ENCODE measurements at places on chromosomes 3 and 15.

GRCh38 chr3:175316799-175317198, 457.7 kb downstream of the NAALADL2 start:
- no peak for DNase-seq

GRCh38 chr3:156474560-156475389, 80.1 kb downstream of the SSR3 start:
- DNase-seq = no peak

- no peak for DNase-seq
These were observed 148.9 kb upstream of the IQSEC1 start for GRCh38 chr3:13222131-13222530.

DNA sequence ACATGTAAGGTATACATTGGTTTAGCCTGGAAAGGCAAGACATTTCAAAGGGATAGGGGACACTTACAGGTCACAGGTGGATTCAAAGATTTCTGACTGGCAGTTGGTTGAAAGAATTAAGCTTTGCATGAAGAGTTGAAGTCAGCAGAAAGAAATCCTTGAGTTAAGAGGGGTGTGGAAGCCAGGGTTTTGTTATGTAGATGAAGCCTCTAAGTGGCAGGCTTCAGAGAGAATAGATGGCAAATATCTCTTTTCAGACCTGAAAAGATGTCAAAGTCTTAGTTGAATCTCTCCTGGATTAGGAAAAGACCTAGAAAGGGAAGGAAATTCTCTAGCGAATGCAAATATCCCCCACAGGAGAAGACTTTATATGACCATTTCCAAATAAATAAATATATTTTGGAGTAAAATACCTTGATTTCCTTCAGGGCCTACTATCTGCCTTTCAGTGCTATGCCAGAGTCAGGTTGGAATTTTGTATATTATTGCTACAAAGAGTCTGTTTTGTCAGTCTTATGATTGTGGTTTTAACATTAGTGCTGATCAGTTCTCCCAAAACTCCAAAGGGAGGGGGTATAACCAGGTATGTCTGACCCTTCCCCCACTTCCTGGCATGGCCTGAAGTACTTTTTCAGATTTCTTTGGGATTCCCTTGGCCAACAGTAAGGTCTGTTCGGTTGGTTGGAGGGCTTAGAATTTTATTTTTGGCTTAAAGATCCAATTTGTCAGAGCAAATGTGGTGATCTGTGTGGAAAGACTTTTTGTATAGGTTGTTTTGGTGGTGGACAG, 286.4 kb downstream of the LRTM1 start:
- DNase-seq = no peak

DNA sequence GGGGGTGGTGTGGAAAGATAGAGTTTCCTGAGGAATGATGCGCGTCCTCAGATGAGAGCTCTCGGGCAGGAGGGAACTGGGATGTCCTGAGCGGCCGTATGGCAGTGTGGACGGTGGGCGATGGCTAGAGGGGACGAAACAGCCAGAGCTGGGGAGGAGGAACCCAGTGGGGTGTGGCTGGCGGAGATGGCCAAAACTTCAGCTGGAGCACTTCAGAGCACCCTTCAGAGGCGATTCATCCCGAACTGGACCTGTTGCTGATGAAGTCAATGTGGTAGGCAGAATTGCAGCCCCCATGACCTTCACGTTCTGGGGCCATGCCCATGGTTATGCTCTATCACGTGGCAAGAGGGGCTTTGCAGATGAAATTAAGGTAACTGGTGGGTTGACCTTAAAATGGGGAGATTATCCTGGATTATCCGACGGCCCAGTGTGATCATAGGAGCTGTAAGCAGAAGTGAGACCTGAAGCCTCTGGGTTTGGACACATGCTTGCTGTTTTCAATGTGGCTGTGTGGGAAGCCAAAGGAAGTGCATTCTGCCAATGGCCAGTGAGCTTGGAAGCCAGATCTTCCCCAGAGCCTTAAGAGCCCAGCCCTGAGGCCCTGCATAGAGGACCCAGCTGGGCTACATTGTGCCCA, 52.3 kb downstream of the ATP1B3 start:
- DNase-seq = no peak

DNA sequence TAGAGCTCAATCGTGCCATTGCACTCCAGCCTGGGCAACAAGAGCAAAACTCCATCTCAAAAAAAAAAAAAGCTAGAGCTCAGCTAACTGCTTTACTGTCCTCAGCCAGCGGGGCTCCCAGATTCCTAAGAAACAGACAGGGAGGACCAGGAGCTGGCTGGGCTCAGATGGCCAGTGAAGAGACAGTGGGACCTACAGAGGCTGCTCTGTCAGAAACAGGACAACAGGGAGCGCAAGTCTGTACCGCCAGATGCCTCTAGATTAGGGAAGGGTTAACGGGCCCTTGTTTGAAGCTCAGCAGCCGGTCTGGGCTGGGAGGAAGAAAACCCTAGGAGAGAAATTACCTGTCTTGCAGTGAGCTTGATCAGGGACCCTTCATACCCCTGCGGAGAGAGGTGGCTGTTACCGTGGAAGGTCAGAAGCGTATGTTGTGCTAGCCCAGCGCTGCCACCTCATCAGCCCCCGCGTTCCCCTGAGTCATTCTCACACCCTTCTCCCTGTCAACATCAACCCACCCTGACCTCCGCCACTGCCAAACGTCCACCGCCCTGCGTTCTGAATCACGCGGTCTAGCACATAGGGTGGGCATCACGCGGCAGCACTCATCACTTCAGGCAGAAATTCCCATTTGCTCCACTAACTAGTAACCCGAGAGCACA, 25.3 kb downstream of the RBPMS2 start:
- no peak for DNase-seq

DNA sequence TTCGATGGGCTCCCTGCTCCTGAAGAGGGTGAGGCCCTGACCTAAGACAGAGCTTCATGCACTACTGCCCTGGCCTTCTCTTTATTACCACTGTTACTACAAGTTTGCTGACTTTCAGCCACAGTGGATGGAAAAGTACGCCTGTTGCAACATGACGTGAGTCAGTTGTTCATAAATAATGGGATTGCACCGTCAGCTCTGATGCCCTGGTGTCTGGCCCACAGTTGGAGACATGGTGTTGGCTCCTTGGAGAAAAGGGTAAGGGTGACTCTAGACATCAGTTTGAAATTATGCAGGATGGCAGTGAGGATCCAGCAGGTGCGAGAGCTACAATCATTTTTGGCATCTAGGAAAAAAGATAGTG, 5.5 kb downstream of the PAQR5 start:
- DNase-seq = no peak

GRCh38 chr15:76529911-76530310, 193.3 kb downstream of the ISL2 start:
- no peak for DNase-seq

GRCh38 chr3:108527817-108528216, 17.4 kb upstream of the MYH15 start:
- no peak for DNase-seq

- DNase-seq = no peak
These were observed 24.4 kb upstream of the OCA2 start for GRCh38 chr15:28123408-28124023.

DNA sequence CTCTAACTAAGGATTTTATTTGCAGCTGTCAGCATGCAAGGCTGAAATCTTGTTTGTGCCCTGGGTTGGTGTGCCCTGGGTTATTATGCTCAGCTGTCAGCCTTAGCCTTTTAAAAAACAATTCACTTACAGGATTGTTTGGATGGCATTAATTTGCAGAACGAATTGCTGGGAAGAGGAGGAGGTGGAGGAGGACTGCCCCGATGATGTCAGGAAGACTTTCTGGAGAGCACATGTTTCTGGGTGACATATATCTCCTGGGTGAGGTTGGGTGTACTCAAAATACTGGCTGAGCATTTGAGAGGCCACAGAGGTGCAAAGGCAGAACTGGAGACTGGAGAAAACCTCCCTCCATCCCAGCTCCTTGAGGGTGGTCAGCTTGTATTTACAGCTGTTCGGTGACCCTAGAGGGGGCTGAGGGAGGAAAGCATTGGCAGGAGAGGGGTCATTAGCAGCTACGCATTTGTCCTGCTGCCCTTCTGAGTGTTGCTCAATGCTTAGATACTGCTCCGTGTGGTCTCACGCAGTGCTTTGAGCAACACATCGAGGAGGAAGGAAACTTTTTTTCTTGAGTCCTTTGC, 59.8 kb upstream of the PSMD6 start:
- DNase-seq = no peak

DNA sequence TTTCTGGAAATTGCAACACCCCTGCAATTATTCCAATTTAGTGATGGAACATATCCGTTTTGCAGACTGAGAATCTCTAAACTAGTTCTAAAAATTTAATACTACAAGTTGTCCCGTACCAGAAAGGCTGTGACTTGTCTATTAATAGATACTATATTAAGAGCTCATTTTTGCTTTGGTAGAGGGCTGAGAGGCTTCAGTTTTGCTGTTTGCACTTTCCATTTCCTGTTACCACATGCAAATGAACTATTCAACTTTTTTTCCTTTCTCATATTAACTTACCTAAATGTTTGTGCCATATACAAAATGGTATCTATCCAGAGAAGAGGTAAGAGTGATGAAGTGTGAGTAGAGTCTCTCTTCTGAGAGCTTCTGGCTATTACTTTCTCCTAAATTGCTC, 101.5 kb upstream of the CRBN start:
- DNase-seq = no peak

- no peak for DNase-seq
These were observed 38.7 kb downstream of the ROBO1 start for GRCh38 chr3:79729096-79729495.

DNA sequence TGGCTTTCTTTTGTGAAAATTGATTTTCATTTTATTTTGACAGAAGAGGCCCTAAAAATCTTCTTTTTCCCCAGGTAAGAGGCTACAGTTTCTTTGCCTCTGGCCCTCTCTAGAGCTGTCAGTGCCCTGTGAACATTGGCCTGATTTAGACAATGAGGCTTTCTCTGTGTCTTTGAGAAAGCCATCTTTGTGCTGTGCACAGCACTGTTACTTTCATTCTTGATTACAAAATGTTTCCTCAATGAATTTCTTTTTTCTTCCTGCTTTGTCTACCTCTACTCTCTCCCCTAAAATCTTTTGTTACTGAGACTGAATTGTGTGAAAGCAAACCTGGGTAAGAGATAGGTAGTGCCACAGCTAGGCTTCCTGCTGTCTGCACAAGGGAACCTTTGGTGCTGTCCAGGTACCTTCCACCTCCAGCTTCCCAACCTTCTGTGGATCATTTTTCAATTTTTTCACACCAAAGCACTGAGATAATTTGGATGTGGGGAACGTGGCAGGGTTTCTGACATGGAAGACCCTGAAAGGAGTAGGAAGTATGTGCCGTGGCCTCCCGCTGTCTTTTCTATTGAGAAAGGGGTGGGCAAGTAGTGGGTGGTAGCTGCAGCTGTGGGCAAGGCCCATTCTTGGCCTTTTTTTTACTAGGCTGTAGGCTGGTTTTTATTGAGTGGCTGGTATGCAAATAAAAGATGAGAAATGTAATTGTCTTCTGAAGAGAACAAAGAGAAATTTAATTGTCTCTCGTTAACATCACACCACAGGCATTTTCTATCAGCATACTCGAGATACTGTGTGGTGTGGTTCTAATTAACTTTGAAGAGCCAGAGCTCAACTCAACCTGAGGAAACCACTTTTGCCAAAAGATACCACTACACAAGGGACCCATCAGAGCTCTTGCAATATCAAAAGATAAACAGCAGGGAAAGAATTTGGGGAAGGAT, 21.0 kb downstream of the RAB8B start:
- DNase-seq = no peak

- no peak for DNase-seq
These were observed 14.4 kb downstream of the ATP13A3 start for GRCh38 chr3:194472290-194472920.
